ENCODE measurements at places on chromosomes 7 and 10.

DNA sequence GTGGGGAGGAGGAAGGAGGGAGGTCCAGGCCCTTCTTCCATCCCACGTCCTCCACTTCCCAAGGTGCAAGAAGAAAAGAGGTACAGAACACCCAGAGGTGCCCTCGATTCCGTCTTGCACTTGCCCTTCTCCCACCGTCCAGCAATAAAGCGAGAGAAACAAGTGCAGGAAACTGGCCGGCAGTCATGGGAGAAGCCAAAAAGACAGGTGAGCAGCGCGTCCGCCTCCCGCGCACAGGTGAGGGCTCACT lies 1.3 kb downstream of the C10orf95 start:
- no peak for DNase-seq

GRCh38 chr10:113987805-113988204 lies 55.9 kb upstream of the ADRB1 start:
- DNase-seq: no peak

DNA sequence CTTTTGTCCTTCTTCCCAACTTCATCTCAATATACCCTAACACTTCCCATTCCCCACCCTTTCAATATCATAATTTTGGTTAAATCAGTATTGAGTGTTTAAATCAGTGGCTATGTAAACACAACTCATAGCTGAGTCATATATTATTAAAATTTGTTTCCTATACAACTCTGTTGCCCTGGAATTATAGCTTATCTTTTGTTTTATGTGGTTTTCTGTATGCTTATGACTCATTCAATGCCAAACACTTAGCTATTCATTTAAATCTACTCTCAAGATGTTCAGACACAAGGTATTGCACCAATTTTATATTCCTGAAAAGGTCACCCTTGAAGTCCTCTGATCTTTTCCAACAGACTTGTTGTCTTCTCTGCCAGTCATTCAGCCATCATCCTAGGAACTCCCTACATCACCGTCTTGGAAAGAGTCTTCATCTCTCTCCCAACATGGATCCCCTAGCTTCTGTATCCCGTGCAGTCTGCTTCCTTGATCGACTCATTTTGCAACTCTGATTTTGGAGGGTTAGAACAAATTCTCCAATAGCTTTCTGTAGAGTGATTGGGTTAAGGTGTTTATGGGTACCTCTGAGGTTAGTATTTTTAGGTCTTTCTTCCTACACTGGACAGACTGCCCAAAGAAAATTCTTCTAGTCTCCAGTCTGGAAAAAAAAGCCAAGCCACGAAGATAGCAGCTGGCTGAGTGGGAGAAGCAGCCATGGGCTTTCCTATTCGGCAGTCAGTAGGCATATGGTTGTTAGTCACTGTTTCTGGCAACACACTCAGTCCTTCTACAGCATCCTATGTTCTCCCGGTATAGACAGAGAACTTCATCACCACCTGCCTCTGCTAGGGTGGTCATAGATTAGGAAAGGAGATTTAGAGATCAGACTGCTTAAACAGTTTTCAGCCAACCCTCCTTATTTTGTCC lies 102.1 kb downstream of the CRPPA start:
- no peak for DNase-seq

GRCh38 chr10:63627881-63628296 lies 106.7 kb downstream of the REEP3 start:
- peak; percentile 16 for DNase-seq
